ENCODE measurements at places on chromosomes 5 and 9.

GRCh38 chr5:144141585-144141984, 28.9 kb downstream of the YIPF5 start:
- DNase-seq = no peak

GRCh38 chr9:128361296-128361985, 9.7 kb upstream of the URM1 start:
- no peak for DNase-seq

- DNase-seq = no peak
Measured at GRCh38 chr5:425714-426113, 17.3 kb upstream of the EXOC3 start.

- DNase-seq = no peak
Measured at GRCh38 chr5:60141119-60141518, 247.6 kb upstream of the PDE4D start.

DNA sequence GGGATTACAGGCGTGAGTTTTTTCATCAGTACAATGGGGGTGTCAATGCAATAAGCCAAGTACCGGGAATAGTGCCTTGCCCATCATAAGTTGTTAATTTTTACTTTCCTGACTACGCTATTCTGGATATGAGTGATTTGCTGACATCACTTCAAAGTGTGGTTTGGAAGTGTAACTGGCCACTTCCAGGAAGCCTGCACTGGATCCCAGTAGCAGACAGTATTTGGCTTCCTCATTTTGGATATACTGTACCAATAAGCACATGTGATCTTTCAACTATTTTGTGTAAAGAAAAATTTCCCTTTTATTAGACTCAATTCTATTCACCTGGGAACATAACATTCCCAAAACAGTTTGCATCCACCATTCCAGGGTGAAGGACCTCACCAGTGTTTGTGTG, 417.7 kb upstream of the KLF4 start:
- no peak for DNase-seq

DNA sequence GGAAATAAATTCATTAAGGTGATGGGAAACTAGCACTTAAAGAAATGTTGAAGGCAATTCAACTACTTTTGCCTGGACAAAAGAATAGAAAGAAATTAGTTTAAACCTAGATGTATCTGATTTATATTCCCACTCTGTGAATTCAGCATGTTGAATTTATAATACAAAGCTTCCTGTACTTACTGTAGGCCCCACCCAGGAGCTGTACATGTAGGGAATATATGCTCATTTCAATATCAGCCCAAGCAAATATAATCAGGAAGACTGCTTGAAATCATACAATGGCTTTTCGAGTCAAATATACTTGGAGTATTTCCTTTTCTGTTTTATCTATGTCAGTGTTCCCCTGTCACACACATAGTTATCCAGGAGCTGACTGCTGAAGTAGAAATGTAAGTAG, 102.1 kb downstream of the OTULIN start:
- DNase-seq = no peak

DNA sequence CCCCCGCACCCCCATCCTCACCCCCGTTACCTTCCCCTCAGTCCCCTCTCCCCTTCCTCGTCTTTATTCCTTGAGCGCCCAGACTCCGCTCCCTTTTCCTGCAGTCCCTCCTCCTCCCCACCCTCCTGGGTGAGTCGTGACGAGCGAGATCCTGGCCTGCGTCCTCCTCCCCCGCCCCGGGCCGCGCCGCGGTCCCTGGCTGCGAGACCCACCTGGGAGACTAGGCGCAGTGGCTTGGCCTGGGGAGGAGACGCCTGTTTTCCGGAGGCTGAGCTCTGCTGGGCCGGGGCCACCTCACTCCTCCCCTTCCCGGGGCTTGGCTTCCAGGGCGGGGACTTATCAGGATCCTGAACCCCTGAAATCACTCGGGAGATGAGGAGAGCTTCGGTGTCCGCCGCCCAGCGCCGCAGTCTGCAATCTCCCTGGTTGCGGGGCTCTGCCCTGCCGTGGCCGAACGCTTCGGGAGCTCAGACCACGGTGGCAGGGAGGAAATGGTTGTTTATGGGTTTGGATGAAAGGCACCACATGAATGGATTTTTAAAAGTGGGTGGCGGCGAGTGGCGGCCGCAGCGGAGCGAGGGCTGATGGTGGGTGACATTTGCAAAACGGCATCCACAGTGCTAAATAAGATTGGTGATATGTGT, 984 bp downstream of the STXBP1 start:
- no peak for DNase-seq

DNA sequence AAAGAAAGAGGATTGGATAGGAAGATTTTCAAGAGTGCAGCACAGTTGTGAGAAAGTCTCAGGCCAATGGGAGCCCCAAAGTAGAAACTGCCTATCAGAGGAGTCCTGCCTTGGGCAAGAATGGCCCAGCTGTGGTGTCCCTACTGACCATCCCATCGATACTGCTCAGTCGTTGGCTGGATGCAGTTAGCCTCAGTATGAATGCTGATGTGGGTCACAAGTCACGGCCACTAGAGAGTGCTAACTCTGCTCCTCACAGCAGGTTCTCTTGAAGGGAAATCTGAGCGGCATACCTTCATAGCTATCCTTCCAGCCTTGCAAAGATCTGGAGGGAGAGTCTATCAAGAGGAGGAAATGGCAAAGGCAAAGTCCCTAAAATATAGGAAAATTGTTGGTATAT, 11.6 kb upstream of the CETN3 start:
- DNase-seq = no peak

Measured in putamen (tissue), 1 donor.